ENCODE measurements at places on chromosomes 16 and 17.

DNA sequence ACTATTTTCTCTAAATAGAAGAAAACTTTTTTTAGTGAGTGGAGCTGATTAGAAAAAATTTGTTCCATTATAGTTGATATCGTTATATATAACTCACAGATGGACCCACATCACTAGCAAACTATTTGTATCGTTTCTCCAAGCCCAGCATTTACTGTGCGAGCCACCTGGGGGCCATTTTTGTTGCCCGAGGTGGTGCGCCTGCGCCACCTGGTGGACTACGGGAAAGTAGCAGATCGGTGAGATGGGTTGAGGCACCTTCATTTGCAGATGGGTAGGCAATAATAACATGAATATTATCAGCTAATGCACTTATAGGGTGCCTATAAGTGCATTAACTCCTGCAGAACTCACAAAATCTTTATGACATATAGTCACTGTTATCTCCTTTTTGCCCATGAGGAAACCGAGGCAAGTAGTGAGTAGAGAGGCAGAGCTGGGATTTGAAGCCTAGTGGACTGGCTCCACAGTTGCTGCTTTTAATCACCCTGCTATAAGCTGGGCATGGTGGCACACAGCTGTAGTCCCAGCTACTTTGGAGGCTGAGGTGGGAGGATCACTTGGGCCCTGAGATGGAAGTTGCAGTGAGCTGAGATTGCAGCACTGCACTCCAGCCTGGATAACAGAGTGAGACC is 23.2 kb upstream of the NTN1 start:
- no peak for DNase-seq

DNA sequence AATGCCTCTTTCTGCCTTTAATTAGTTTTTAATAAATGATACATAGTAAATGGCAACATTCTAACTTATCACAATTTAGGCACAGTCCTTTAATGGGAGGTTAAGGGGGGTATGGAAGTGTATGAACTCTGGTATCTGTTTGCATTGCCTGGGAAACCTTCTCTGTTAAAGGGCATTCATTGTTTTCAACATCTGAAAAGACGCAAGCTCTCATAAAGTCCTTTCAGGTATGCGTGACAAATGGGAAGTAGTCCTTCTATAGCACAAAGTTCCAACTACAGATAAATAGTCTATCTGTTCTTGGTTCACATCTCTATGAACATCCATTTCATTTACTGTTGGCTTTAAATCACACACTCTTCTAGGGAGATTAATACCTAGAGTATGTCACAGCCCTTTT is 298.0 kb upstream of the PMFBP1 start:
- DNase-seq: no peak

DNA sequence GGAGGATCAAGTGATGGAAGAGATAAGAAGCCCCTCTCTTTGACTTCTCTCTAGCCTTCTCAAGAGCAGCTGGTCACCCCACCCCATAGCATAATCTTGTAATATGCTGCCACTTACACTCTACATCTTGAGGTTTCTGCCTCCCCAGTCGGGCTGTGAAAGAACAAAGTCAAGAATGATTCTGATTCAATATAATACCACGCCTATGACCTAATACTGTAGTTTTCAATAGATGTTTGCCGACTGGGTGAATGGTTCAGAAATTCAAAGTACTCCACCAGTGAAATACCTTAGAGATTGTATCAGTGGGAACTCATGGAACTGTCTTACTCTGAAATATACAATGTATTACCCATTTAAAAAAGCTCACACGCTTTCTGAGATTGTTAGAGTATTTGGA is 93.0 kb upstream of the ZFHX3 start:
- no peak for DNase-seq

- no peak for DNase-seq
Measured at GRCh38 chr17:41547921-41548843, 20.1 kb upstream of the KRT19 start.

DNA sequence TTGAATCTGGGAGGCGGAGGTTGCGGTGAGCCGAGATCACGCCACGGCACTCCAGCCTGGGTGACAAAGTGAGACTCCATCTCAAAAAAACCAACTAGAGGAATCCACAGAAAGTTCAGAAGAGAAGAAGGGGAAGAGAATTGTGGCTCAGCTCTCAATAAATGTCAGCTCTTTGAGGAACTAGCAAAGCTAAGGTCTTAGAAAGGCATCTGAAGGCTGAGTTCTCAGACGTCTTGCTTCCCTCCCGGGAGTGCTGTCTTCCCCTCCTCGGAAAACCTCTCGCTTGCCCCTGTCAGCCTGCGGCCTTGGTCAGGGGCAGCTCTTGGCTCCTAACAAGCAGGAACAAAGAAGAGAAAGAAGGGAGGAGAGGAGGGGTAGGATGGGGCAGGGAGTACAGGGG is 5.3 kb downstream of the SHPK start:
- no peak for DNase-seq

DNA sequence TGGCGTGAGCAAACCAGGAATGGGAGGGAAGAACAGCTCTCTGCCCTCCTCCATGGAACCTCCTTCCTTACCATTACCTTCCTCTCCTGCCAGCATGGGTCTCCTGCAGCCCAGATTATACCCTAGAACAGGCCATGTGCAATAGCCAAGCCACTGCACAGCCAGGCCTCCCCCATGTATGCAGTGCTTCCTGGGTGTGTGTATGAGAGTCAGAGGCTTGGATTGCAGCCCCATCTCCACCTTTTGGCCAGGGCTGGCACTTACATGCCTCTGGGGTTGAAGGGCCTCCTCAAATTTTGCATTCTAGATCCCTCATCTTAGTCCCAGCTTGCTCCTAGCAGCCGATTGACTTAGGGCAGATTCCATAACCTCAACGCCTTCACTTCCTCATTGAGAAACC is 133.7 kb downstream of the GSG1L start:
- no peak for DNase-seq

DNA sequence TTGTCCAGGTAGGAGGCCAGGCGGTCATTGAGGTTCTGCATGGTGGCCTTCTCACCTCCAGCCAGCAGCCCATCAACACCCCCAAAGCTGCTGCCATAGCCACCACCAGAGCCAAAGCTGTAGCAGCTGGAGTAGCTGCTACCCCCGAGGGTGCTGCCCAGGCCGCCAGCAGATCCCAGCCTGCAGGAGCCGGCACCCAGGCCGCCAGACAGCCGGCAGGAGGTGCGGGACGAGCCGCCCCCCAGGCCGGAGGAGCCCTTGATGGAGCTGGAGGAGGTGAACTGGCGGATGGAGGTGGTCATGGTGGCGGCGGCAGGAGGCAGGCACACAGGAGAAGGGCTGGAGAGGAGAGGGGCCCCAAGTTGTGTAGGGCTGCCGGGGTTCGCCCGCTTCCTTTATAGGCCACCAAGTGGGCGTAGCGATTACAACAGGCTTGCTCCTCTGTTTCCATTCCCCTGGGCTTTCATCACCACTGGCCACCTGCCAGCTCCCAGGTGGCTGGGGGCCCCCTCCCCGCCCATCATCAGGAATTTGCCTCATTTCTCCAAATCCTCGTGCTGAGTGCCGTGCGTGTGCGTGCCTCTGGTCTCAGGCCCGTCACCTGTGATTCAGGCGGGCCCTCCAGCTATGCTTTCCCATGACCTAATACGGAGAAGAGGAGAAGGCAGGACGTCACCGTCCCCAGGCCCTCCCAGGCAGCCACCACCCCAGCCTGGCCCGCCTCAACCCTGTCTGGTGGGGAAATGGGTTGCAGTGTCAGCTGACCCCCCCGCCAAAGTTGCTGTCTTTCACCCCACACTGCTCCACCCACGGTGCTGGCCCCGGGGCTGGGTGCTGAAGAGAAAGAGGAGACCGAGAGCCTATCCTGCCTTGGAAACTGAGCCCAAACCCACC is at the start of gene KRT17:
TSS of gene KRT17 (minus strand) at position 368 of the 894 bp plus-strand sequence. CDS start at position 302, 66 bp downstream.
- DNase-seq: no peak

DNA sequence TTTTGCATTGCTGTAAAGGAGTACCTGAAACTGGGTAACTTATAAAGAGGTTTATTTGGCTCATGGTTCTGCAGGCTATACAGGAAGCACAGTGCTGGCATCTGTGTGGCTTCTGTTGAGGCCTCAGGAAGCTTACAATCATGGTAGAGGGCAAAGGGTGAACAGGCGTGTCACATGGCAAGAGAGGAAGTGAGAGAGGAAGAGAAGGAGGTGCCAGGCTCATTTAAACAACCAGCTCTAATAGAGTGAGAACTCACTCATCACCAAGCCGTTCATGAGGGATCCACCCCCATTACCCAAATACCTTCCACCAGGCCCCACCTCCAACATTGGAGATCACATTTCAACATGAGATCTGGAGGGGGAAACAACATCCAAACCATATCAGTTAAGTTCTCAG is 16.4 kb upstream of the CLEC19A start:
- no peak for DNase-seq

DNA sequence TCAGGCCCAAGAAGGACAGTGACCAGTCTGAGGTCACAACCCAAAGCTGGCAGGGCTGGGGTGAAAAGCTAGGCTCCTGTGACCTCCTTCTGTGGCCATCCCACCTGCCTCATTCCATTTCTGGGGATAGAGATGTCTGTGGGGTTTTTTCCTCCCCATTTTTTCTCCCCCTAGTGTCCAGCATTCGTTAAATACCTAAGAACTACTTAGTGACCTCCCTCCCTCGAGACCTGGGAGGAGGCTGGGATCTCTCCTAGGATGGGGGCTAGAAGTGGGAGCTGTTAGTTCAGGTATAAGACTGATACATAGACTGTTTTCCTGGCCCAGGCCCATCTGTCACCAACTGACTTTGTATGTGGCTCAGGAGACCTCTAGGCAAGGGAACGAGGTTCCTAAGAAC is 20.5 kb upstream of the STAC2 start:
- DNase-seq: no peak

DNA sequence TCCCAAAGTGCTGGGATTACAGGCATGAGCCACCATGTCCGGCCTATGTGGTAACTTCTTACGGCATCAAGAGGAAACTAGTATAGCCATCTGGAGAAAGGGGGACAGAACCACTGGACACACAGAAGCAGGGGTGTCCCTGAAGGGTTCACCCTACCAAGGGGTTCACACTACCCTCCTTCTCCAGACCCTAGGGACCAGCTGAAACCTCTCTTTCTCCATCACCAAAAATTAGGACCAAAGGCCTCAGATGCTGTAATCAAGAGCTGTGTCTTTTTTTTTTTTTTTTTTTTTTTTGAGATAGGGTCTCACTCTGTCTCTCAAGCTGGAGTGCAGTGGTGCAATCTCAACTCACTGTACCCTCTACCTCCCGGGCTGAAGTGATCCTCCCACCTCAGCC is 33.2 kb downstream of the ZFHX3 start:
- DNase-seq: no peak

DNA sequence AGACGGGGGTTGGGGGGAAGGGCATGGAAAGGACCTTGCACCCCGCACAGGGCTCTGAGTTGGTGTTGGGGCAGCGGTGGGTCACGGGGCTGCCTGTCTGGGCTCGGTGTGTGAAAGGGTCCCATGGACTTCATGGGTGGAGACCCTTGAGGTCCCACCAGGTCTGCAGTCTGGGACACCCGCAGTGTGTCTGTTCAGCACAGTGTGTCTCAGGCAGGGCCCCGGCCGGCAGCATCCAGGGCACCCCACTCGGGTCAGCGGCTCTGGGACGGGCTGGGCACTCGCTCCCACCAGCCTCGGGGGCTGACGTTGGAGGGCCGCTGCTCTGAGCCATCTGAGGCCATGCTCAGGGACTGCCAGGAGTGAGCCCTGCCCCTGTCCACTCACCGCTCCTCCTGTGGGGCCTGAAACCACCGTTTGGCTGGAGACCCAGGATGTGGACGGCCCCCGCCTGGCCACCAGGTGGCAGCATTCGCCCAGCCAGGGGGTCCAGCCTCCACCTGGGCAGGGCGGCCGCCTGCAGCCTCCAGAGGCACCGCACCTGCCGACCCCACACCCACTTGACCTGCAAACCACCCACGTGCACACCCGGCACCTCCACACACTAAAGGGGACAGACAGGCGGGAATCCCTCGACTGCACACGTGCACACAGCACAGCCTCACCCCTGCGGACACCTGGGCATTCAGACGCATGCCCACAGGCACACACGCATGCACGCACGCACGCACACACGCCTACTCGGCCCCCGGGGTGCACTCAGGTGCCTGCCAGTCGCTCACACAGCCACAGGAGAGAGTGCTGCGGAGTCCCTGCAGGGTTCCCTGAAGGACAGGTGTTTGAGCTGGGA is 10.1 kb upstream of the ZFPM1 start:
- peak; percentile 82 for DNase-seq

DNA sequence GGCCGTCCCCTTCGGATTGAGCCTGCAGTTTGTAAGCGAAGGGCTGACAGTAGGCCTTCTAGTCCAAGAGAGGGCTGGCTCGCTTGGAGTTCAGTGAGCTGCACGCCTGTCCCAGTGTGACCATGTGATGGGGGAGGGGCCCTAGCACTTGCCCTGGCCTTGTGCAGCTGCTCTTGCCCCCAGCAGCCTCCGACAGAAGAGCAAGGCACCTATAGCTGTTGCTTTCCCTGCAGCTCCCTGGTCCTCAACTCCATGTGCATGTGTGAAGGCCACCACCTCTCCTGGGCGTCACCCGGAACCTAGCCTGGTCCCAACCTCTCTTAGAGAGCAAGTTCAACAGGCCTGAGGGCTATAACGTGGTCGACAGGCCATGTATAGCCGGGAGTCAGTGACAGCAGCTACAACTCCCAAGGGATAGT is 5.6 kb downstream of the SPHK1 start:
- no peak for DNase-seq

DNA sequence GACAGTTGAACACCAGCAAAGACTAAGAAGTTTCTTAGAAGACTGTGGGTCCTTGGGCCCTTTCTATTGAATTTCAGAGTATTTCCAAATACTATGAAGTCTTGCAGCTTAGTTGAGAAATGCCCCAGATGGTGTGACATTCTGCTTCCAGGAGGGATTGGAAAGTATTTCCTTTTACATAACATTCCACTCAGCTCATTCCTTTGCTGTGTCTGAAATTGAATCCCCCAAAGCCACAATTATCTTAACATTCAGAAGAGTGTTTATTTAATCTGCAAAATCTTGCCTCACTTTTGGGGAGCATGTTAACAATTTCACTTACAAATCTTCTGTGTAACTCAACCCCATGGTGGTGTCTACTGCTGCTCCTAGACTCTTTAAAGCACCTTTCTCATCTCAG is 307.7 kb downstream of the WWOX start:
- DNase-seq: no peak

DNA sequence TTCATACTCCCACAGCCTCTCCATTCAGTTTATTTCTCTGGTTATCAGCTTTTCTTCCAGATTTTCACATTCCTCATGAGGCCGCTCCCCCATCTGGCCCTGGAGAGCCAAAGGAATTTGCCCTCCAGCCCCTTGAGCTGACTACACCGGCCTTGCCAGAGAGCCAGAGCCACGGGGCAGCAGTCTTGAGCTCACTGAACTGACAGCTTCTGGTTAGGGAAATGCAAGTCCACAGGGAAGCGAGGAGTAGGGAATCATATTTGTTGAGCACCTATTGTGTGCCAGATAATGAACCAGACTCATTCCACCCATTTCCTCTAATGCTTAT is 102.4 kb downstream of the ABCC12 start:
- DNase-seq: no peak
